ENCODE measurements at places on chromosomes 11 and 22.
A peak's percentile ranks its signal among the peaks of the same experiment; 100 is the strongest.

DNA sequence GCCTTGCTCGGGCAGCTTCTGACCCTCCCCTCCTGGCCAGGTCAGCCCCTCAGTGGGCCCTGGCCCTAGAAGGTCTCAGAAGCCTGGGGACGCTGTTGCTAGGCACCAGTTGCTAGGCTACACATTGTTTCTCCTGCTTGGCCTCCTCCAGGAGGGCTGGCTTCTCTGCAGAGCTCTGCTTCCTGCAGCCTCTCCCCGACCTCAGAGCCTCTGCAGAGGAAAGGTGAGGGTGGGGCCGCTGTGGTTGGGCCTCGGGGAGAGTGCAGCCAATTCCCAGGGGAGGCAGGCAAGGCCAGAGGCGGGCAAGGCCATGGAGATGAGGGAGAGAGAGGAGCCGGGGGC is 27.6 kb upstream of the LRRC10B start:
- no peak for DNase-seq

- DNase-seq = no peak
Observed at GRCh38 chr11:9490376-9490775, 29.6 kb downstream of the ZNF143 start.

- DNase-seq = no peak
Observed at GRCh38 chr22:20607157-20607907, 99.9 kb downstream of the MED15 start.

DNA sequence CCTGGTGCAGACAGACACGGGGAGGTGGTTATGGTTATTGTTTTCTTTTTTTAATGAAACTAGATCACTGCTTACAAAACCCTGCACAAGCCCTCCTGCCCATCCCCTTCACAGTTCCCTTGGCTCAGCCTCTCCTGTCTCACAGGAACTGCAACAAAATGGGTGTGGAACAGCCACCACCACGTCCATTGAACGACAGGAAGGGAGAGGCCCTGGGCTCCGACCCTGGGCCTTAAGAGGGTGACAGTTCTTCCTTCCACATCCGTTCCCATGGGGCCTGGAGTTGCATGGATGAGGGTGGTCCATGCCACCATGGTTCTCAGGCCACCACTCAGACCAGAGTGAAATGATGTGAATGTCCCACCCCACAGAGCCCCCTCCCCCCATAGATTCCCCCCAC is 15.7 kb downstream of the PRPF19 start:
- no peak for DNase-seq

GRCh38 chr22:31504282-31504681 is 7.9 kb downstream of the SFI1 start:
- no peak for DNase-seq

GRCh38 chr11:44623341-44623730 is 57.9 kb downstream of the CD82 start:
- no peak for DNase-seq

- DNase-seq = no peak
Observed at GRCh38 chr11:12119502-12119901, 9.1 kb downstream of the MICAL2 start.

GRCh38 chr11:2587132-2587930 is 112.5 kb downstream of the KCNQ1OT1 start:
- DNase-seq = no peak

- DNase-seq = no peak
Observed at GRCh38 chr11:130775306-130776060, 140.8 kb downstream of the SNX19 start.

GRCh38 chr11:111035746-111036145 is 209.8 kb upstream of the POU2AF2 start:
- no peak for DNase-seq

GRCh38 chr11:46036969-46037368 is 84.3 kb downstream of the PHF21A start:
- DNase-seq = no peak

DNA sequence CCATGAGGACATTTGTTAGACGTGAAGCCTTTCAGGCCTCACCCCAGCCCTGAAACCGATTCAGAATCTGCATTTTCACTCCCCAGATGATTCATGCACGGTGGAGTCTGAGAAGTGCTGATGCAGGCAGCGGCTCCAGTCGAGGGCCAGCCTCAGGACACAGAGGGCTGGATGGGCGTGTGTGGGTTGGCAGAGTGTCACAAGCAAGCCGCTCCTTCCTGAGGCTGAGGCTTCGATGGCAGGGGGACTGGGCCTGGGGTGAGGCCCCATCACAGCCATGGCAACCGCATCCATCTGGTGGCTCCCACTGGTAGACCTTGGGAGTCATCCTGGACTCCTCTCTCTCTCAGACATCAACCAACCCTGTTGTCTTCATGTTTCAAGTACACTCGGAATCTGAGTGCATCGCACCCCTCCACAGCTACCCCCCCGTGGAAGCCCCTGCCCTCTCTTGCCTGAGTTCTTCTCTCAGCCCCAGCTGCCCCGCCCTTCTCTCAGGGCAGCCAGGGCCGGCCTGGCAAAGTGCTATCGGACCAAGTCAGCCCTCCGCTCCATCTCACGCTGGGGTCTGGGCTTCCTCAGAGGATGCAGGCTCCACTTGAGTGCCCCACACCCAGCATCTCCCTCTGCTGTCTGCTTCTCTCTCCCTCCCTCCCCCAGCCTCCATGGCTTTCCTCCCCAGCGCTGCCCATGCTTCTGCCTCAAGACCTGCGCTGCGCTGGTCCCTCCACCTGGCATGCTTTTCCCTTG is 10.6 kb downstream of the KCNC1 start:
- no peak for DNase-seq

DNA sequence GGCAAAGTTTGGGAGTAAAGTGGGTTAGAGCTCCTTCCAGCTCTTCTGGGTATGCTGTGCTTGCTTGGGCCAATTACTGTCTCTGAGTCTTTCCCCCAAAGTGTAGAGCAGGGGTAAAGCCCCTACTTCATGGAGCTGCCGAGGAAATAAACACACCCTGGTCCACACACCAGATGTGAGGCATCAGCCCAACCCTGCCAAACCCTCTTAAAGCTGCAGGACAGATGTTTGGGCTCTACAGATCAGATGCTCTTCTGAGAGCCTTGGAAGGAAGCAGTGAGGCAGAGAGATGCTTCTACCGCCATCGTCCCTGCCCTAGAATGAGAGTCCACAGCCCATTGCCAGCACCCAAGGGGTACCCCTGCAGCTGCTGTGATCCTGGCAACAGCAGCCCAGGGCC is 64.7 kb downstream of the ELFN2 start:
- peak; percentile 38 for DNase-seq

DNA sequence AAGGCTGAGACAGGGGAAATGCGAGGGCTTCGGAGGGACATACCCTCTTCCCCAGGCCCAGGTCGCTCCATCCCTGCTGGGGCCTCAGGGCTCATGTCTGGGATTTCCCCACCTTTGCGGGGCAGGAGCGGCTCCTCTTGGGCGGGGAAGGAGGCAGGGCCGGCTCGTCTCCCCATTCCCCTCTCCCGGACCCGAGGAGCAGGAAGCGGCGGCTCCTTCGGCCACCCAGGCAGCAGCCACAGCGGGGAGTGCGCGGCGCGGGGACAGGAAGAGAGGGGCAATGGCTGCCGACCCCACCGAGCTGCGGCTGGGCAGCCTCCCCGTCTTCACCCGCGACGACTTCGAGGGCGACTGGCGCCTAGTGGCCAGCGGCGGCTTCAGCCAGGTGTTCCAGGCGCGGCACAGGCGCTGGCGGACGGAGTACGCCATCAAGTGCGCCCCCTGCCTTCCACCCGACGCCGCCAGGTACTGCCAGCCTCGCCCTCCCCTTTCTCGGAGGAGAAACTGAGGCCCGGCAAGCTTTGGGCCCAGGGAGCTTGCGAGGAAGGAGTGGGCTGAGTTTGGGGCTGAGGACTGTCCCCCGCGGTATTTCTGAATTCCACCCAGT is at the start of gene ANKK1:
Gene ANKK1, plus strand, starts transcription at position 175 of the 607 bp plus-strand sequence. Its CDS starts 106 bp downstream, at position 281.
- no peak for DNase-seq

- DNase-seq = no peak
Observed at GRCh38 chr22:19874307-19875060, 19.8 kb upstream of the GNB1L start.

DNA sequence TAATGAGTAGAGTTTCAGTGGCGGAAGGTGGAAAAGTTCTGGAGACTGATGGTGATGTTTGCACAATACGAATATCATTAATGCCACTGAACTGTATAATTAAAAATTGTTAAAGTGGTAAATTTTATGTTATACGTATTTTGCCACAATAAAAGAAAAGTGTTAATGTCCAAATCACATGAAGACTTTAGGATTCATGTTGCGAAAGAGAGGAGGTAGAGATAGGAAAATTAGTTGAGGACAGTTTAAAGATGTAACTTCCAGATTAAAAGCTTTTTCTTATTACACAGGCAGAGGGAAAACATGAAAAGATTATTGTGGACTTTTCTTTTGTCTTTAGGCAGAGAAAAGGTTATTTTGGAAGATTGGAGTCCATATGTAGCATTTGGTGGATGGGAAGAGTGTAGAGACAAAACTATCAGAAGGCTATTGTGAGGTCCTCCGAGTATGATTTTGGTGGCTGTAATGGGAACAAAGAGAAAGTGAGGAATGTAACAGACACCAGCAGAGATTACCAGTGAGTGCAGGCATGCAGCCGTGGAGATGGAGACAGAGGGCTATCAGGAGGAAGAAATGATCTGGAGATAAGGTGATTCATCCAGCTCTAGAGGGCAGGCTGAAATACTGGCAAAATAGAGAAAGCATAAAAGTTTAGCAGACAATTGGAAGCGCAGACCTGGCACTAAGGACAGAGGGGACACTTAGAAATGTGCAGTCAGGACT is 12.5 kb downstream of the VPS26B start:
- DNase-seq = no peak

DNA sequence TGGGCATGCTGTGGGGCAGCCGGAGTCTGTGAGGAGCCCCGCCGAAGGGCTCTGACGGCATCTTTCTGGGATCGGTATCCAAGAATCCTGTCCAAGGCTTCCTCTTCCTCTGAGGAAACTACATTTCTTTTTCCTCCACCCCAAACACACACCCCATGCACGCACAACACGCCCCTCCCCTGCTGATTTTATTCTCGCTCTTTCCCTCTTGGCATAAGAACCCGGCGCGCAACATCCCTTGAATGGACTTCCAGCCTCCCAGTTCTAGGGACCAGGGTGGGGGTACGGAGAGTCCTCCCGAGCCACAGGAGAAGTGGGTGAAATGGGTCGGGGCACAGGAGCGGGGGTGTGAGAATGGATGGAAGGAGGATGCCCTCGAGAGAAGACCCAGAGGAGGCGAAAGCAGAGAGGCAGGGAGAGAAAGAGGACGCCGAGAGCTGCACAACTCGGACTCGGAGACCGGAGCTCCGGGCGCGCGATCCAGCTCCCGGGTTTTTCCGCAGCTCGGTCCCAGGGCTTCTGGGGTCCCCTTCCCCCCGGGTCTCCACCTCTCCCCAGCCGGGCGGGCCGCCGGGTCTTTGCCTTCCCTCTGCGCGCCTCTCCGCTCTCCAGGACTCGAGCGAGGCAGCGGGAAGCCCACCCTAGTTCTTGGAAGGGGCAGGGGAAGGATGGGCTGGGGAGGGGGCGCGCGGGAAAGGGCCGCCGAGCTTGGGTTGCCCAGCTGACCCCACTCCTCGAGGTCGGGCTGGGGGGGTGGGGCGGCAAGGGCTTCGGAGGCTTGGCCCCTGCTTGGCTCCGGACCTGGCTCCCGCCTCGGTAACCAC is 1.5 kb upstream of the LARGE1 start:
- DNase-seq = no peak

- peak; percentile 90 for DNase-seq
Observed at GRCh38 chr11:76190376-76190775, 15.9 kb downstream of the WNT11 start.

- DNase-seq = no peak
Observed at GRCh38 chr11:125455851-125456250, 40.2 kb downstream of the FEZ1 start.

DNA sequence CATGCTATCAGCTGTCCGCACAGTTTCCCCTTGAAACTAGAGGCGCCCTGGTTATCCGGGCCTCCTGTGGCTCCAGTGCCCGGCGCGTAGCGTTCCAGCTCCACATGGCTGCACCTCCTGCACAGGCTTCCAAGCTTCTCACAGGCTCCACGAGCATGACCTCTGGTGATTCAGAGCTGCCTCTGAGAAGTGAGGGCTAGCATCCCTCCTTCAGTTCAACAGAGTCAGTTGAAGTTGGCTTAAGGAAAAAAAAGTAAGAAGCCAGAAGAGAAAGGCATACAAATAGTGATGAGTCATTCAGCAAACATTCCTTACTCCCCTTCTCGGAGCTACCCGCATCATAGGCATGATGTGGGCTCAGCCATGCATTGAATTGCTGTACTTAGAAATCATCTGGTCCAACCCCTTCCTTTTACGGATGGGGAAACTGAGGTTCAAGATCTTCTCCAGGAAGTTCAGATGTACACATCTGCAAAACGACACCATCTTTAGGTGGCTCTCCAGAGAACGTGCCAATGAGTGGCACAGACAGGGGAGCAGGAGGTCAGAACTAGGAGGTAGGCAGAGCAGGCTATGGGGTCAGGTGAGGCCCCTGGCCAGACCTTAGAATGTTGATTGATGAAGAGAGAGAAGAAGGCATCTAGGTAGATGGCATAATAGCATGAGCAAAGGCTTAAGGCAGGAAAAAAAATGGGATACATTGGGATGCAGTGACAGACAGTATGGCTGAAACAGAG is 216.3 kb upstream of the TBCEL start:
- peak; percentile 46 for DNase-seq

- no peak for DNase-seq
Observed at GRCh38 chr11:92789761-92790160, 179.7 kb upstream of the MTNR1B start.

DNA sequence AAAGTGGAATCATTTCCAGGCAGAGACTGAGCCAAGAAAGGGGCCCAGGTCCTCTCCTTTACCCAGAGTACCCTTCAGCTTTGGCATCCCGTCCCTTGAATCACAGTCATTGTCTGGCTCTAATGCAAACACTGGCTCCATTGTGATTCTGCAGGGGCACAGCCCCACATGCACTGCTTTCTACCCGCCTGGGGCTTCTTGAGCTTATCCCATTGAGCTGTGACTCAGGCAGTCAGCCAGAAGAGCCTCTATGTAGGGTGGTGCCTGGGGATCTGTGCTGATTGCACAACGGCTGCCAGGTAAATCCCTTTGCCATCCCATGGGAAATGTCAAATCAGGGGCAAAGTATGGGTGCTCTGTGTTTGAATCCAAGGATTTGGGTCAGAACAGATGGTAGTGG is 88.9 kb downstream of the RASSF10 start:
- DNase-seq = no peak

DNA sequence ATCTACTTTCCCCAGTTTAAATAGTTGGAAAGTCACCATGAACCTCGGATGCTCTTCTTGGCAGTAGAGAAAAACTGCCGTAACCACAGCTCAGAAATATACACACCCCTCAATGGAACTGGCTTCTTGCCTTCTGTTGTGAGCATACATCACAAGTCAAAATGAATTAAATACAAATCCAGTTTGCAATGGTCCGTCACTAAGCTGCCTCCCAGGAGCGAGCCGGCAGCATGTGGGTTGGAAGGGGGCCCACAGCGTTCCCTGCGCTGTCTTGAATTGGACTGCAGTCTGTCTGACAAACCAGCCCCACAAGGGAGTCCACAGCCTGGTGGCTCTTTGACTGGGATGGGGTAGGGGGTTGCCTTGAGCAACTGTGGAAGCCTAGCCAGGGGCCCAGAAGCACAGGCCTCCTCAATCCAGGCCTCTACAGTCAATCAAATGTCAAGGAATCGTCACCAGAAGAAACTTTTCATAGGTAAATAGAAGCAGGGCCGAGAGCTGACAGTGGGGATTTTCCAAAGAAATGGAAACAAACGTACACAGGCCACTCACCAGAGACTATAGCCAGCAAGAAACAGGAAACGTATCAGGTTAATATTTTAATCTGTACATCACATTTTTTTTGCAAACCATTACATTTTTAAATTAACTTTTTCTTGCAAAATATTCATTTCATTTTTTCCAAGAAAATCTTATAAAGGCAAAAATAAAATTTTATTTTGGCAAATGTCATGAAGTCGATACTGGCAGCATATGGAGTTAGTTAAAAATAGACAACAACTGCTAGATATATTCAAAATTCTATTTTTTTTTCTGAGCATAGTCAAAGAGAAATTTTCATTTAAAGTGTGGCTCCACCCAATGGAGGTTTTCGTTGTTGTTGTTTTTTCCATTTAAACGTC is 38.5 kb downstream of the C11orf58 start:
- no peak for DNase-seq

Data from HFF-Myc (cell line).